ENCODE measurements at places on chromosomes 5 and 9.
A peak's percentile ranks its signal among the peaks of the same experiment; 100 is the strongest.

GRCh38 chr5:176916337-176916736 is 17.2 kb upstream of the HK3 start:
- no peak for DNase-seq

- DNase-seq = no peak
Measured at GRCh38 chr5:129943936-129944335, 39.7 kb downstream of the CHSY3 start.

GRCh38 chr5:177035976-177036375 is 13.5 kb downstream of the ZNF346 start:
- DNase-seq = no peak

GRCh38 chr9:15158064-15158463 is 149.0 kb downstream of the TTC39B start:
- DNase-seq = no peak

DNA sequence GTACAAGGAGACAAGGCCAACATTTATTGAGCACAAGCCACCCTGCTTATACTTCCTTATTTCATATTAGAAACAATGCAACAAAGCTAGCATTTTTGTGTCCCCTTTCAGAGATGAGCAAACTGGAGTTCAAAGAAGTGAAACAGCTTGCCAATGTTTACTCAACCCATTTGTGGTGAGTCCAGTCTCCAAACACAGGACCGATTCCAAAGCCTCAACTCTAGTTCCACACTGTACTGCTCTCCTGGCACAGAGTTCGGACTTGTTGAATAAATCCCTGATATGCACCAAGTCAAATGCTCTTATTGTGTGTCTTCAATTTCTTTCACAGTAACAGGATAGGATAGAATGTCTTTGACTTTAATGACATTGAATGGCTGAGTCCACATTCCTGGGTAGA is 604.8 kb upstream of the BRINP1 start:
- DNase-seq = no peak

GRCh38 chr5:36365896-36366295 is 64.2 kb upstream of the RANBP3L start:
- DNase-seq = no peak

DNA sequence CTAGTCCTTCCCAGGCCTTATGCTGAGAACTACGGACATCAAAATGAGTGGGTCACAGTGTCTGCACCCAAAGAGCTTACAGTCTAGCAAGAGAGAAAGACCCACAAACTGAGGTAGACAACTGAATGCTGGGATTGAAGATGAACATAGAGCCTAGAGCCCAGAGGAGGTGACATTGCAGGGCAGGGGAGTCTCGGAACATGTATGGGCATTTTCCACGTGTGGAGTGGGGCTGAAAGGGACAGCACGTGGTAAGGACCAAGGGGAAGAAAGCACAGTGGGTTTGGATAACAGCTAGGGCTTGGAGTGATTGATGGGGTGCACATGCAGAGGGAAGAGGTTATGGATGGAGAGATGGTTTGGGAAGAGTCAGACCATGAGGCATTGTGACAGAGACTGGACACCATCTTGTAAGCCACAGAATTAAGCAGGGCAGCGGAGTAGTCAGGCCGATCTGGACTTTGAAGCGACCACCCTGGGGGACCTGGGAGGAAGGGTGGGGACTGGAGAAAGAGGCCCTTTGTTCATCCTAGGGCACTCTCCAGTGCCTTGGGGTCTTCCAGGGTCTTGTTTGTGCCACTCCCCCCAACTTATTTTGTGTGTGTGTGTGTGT is 47.5 kb upstream of the SH3PXD2B start:
- no peak for DNase-seq

DNA sequence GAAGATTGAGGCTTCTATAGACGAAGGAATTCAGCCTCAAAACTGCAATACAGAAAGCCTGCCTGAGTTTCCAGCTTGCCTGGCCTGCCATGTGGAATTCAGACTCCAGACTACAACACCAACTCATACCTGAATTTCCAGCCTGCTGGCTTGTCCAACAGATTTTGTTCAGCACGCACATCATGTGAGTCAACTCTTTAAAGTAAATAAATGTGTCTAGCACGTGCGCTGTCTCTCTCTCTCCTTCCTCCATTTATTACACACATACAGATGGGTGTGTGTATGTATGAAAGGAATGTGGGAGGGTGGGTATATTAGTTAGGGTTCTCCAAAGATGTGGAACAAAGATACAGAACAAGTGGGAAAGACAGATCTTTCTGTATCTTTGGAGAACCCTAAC is 82.4 kb upstream of the TAS2R1 start:
- no peak for DNase-seq

GRCh38 chr9:121156263-121156731 is 45.4 kb downstream of the RAB14 start:
- DNase-seq = peak; percentile 65

GRCh38 chr9:138073408-138073807 is 195.8 kb downstream of the CACNA1B start:
- no peak for DNase-seq

DNA sequence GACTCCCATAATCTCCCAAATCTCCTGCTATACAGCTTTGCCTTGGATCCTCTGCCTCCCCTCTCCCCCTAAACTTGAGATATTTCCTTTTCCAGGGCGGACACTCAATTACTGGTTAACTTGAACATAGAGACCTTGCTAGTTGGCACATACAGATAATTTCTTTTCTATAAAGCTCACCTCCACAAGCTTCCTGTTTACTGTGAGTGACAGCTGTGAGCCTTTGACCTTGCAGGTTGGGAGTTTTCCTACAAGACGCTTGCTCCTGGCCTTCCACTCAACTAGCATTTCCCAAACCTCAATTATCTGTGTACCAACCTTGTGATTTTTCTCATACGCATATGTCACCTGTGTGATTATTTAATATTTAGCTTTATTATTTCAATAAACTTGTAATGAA is 114.5 kb downstream of the GNA14 start:
- no peak for DNase-seq

DNA sequence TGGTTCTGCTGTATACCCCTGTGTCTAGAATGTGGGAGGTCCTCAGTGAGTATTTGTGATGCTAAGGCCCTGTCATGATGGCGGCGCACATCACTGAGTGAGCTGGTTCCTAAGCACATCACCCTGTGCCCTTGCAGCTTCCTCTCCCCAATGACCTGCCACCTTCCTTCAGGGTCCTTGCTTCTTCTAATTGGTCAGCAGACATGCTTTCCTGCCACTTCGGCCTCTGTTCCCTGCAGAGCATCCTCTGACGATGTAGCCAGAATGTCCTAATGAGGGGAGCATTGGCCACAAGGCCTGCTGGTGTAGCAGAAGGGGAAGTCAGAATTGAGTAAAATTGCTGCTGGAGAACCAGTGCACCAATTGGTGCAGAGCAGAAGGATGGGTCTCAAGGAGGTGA is 31.1 kb upstream of the ANGPTL2 start:
- DNase-seq = no peak

DNA sequence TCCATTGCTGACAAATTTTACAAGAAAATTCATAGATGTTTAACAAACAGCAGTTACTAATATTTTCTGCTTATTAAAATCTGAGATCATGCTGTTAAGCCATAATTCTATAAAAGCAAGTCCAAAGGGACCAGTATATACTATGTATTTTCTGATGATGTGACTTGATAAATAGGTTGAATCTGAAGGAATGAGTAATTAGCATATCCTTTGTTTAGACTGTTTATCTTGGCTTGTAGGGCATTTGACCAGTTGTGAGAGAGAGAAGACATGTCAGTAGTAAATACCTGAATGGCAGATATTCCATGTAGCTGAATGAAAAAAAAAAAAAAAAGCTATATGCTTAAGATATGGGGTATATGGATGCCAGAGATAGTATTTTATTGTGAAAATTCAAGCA is 14.6 kb downstream of the CPEB4 start:
- no peak for DNase-seq

GRCh38 chr5:1878050-1878849 is 4.5 kb downstream of the IRX4 start:
- no peak for DNase-seq

DNA sequence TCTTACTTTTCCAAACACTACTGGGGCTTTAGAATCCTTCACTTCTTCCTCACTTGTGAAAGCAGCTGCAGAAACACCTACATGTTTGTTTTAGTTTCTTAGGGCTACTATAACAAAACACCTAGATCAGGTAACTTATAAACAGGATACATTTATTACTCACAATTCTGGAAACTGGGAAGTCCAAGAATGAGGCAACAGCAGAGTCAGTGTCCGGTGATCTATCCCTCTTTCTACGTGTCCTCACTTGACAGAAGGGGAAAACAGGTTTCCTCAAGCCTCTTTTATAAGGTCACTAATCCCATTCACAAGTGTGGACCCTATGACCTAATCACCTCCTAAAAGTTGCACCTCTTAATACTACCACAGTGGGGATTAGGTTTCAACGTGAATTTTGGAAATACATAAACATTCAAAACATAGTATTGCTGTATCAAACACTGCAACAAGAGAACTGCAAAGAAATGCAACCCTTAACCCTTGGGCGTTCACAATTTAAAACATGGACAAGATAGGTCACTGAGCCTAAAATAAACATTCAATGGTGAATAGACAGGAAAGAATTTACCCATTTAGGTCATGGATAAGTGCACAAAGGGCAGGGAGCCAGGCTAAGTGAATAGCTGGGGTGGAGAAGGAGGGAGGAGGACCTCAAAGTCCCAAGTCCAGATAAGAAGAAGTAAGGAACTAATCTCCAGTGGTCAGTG is 104.3 kb downstream of the PIK3R1 start:
- DNase-seq = no peak

DNA sequence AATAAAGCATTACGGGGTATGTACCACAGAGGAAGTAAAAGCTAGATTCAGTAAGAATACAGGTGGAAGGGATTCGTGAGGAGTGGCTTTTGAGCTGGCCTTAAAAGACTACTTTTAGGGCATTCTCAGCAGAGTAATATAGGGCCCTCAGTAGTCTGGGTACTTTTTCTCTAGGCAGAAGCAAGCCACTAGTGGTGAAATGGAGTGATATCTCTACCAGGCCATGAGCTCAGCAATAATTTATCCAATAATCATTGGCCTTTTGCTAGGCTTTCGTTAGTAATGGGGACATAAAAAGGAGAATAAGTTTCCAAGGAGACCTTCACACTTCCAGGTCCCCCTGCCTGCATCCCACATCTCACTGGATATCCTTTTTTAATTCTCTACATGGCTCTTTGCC is 1.7 kb downstream of the POLR3G start:
- no peak for DNase-seq

- DNase-seq = no peak
Measured at GRCh38 chr5:180785794-180786221, 16.8 kb downstream of the MGAT1 start.

DNA sequence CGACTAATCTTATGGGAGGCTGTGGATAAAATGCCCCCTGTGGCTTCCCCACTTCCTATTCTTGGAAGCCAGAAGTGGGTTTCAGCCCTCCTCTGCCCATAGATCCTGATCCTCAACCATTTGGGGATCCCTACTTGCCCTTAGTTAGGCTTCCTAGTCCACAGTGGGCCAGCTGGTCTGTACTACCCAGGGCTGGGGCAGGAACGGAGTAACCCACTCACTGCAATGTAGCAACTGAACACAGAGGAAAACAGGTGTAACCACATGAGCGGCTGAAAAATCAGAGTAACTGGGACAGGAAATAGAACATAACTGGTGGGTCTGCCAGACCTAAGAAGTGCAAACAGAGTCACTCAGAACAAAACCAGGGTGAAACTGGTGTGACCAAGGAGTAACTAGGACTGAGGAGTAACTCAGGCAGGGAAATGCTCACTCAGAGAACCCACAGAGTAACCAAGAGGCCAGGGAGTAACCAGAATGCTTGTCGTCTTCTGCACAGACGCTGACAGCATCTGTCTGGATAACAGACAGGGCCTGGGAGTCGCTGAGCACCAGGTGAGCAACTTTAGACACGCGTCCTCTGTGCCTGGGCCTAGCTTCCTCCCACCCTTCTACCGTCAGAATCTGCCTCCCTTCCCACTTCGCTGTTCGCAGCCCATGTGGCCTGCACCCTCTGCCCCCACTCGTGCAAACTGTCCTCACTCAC is 1.0 kb downstream of the AQP3 start:
- DNase-seq = no peak

All from non-pigmented ciliary epithelial cell (primary cell).